ENCODE measurements at places on chromosomes 4 and X.

- peak; percentile 70 for DNase-seq
Observed at GRCh38 chr4:183118585-183118984, 19.5 kb downstream of the WWC2 start.

DNA sequence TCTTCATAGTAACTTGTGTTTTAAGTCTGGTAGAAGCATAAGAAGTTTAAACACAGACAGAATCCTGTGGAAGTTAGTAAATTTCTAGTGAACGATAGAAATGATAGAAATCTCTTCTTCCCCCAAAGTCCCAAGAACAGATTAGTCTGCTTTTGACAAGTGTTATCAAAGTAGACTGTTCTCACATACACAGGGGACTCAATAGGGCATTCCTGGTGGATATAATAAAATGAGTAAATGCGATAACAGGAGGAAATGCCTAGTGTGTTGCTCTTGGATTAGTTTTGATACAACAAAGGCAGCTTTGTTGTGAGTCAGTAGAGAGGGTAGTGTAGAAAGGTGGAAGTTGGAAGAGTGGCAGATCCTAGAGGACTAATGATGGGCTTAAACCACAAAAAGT is 43.5 kb downstream of the CLCN3 start:
- DNase-seq: peak; percentile 3

GRCh38 chr4:44713125-44713524 is 13.2 kb downstream of the GNPDA2 start:
- DNase-seq: no peak

GRCh38 chr4:94412019-94412657 is 39.6 kb upstream of the PDLIM5 start:
- DNase-seq: no peak

DNA sequence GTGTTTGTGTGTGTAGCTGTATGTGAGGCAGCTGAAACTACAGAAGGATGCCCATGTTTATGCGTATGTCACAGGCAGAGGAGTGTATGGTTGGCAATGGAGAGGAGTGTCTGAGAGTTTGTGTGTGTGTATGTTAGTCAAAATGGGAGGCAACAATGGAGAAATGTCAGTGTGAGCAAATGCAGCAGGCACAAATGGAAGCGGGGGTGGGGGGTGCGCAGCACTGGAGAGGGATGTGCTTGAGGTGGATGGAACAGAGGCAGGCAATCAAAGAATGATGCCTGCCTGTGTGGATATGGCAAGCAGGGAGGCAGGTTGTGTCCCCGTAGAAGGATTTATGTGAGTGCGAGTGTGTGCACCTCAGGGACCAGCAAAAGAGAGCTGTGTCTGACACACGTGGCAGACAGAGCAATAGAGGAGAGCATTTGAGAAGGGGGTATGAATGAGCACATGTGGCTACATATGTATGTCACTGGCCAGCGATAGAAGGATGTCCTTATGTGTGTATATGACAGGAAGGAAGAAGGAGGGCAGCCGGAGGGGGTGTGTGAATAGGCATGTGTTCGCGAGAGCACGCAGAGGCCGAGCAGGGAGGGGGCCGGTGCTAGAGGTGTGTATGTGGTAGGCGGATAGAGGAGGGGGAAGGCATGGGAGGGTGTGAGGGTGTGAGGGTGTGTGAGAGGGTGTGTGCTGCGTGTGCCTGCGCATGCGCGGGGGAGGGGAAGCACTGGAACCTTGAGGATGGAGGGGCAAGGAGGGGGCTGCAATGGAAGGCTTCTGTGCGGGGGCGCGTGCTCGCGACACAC is 1.1 kb downstream of the PJA1 start:
- no peak for DNase-seq

- DNase-seq: peak; percentile 77
Observed at GRCh38 chrX:48696909-48697727, 584 bp downstream of the SUV39H1 start.

- DNase-seq: no peak
Observed at GRCh38 chrX:131729295-131729694, 185.4 kb downstream of the OR13H1 start.

GRCh38 chrX:275967-276580 is 5.1 kb upstream of the PLCXD1 start:
- DNase-seq: peak; percentile 87

DNA sequence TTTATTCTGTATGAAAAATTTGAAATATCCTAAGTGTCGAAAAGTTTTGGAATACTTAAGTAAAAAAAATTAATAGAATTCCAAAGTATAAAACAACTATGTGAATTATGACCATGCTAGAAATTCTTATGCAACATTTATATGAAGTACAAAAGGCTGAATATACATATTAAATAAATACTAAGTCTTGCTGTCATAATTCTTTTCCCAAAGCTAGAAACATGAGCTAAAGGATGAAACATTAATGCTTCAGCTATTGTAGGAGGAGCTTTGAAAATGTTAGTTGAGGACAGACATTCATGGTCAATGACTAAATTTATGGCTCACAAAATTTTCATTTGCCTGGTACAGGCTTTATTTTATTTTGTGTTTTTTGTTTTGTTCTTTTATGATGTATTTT is 207.3 kb downstream of the GABRB1 start:
- no peak for DNase-seq

GRCh38 chr4:85741381-85741780 is 266.4 kb downstream of the ARHGAP24 start:
- DNase-seq: no peak

GRCh38 chrX:45709381-45709780 is 508.7 kb upstream of the DIPK2B start:
- no peak for DNase-seq

DNA sequence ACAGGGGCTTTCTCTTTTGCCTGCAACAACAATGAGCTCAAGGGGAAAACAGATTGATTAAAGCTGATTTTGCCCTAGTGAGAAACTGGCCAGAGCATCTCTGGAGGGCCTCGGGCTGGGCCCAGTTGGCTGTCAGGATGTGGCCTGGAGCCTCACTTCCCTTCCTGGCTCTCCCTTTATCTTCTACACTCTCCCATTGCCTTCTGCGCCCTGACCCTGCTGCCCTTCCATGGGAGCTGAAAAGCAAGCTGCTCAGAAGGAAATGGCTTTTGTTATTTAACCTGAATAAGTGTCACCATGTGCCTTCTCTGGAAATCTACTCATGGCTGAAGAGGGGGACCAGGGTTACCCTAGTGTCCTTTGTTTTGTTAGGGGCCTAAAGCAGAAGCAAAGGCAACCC is 43.8 kb downstream of the NHSL2 start:
- no peak for DNase-seq

- peak; percentile 26 for DNase-seq
Observed at GRCh38 chr4:16764622-16765021, 133.8 kb downstream of the LDB2 start.

- no peak for DNase-seq
Observed at GRCh38 chr4:20264688-20265087, 13.0 kb downstream of the SLIT2 start.

- DNase-seq: no peak
Observed at GRCh38 chrX:21948897-21949578, 8.5 kb downstream of the SMS start.

DNA sequence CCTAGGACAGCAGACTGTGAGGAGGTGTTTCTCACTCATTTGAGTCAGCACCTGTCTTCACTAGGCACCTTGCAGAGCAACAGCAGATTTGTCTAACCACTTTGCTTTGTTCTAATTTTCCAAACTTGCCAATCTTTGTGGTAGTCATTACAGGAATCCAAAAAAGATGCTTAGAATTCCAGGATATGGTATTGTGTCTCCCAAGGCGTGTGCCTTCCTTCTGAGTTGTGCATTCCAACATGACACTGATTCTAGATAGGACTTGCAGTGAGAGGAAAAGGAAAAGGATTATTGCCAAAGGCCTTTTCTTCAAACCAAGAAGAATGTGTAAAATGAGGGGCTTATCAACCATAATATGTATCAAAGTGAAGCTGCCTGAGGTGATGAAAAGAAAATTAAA is 126.2 kb downstream of the MAPK10 start:
- no peak for DNase-seq

DNA sequence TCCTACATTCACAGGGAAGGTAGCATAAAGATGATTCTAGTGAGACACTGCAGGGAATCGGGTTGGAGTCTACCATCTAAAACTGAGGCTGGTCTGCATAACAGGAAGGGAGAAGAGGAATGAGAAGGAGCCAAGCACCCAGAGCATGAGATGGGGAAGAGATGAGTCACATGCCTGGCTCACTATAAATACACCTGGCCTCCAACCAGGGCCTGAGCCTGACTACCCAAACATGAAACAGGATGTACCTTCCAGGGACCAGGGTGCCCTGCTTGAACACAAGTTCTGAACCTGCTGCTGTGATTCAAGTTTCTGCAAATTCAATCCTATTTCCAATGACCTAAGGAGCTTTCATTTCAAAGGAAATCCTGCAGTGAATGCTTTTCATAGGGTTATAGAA is 24.9 kb downstream of the CD99L2 start:
- no peak for DNase-seq

DNA sequence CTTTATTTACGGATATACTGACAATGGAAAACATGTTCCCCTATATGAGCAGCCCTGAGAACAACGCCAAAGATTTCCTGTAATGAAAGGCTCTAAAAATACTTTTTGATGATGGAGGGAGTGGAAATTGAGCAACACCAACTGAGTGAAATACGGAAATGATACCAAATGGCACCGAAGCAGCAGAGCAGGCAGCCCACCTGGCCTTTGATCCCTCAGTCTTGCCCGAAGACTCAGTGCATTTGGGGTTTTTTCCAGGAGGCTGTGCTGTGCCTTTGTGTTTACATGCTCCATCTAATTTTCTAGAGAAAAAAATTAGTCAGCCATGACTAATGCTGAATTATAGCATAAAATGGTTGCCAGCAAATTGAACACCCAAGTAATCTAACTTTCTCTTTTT is 169.9 kb upstream of the RBPJ start:
- no peak for DNase-seq

GRCh38 chr4:13471400-13471799 is 12.7 kb downstream of the RAB28 start:
- DNase-seq: no peak

GRCh38 chr4:81459228-81459627 is 12.5 kb downstream of the RASGEF1B start:
- no peak for DNase-seq

DNA sequence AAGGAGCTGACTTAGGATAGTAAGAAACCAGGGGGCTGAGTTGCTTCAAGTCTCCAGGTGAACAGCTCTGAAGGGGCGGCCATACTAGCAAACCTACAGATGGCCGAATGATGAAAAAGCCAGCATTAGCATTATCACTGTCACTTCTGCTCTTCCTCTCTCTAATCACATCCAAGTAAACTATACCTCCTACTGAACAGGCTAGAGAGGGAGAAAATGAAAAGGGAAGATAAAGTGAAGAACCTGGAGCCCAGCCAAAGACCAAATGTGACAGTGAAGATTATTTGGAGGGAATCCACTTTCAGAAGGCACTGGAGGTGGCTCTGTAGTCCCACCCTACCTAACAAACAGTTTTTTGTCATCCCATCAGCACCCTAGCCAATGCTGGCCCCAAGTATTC is 50.4 kb upstream of the PRPS1 start:
- DNase-seq: no peak

DNA sequence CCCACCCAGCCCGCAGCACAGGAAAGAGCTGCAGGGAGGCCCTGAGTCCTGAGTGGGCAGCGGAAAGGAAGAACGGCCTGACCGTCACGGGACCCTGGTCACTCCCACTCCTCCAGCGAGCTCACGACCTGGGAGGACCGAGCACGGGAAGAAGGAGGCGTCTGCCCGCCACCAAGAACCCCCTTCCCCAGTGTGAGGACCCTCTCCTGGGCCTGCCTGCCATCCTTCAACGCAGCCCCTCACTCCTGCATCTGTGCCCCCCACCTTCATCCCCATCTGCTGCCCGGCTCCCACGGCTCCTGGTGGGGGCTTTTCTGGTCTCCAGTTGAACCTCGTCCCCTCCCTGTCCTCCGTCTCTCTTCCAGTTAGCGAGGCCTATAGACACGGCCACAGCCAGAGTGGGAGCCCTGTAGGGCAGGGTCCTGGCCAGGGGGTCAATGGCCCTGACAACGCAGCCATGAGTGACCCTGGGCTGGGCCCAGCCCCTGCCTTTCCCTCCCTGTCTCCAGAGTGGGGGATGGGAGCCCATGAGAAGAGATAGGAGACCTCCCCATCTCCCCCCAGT is 41.3 kb upstream of the MXD4 start:
- no peak for DNase-seq

DNA sequence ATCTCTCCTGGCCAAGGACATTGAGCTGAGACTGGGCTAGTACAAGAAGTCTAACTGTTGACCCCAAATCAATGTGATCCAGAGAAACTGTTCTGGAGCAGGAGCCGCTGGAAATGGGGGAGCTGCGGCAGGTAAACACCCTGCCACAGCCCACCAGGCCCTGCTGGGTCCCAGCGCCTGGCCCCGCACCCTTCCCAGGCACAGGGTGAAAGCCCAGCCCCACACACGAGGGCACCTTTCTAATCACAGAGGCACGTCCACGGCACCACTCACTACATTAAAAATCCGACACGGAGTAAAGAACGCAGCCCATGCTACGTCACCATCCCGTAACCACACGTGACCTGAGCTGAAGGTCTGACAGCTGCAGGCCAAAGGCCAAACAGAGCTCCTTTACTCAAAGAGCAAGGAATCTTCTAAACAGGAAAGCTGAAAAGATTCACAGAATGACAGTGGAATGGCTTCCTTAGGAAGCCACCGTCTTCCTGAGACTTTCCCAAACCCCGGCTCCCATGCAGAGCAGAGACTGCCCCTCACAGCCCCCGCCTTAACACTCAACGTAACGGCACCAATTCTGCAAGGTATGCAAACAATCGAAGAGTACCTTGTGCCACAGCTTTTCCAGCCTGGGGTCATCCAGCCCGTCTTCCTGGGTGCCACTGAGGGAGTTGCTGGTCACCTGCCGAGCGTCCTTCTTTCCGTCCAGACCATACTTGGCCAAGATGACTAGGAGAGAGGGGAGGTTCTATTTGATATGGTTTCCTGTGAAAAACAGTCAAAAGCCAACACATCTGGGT is 12.6 kb downstream of the LRPAP1 start:
- DNase-seq: no peak

DNA sequence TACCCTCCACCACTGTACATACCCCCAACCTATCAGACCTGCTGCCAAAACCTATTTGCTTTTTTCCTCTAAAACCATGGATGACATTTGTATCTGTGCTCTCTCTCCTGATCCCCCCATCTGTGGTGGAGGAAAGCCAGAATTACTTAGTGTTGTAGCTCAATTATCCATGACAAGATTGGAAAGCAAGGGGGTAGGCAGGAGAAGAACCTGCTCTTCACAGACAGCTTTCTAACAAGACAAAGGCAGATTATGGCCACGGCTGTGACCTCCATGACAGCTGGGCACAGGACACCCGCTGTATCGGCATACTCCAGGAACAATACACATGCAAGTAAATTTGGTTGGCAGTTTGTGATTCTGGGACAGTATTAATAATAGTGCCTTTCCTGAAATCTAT is 186.7 kb downstream of the ENOX2 start:
- DNase-seq: no peak

DNA sequence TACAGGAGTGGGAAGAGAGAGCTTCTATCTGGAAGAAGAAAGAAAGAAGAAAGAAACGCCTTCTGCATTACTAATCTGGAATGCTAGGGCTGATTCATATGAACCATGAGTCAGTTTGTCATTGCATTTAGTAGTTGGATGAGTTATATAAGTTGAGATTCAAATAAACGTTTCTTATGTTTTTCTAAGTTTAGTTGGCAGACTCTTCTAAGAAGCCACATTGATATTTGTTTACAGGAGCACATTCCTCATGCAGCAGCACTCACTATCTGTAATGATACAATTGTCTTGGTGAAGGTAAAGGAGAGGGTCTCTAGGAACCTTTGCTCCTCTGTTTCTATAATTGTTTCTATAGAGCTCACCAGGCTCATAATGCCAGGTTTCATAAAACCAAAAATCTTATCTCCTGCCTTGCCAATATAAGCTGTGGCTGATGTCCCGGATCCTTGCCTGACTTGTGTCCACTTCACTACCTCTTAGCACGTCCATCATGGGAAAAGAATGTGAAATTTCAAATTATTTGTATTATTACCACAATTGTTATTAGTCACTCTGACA is 39.5 kb downstream of the HOPX start:
- no peak for DNase-seq
